ENCODE measurements at places on chromosomes 11 and 22. TPM values are rescaled to one million over a fixed set of nuclear protein-coding genes. Genes with fewer than 3 reads are reported as not detected.
A peak's percentile ranks its signal among the peaks of the same experiment; 100 is the strongest.

DNA sequence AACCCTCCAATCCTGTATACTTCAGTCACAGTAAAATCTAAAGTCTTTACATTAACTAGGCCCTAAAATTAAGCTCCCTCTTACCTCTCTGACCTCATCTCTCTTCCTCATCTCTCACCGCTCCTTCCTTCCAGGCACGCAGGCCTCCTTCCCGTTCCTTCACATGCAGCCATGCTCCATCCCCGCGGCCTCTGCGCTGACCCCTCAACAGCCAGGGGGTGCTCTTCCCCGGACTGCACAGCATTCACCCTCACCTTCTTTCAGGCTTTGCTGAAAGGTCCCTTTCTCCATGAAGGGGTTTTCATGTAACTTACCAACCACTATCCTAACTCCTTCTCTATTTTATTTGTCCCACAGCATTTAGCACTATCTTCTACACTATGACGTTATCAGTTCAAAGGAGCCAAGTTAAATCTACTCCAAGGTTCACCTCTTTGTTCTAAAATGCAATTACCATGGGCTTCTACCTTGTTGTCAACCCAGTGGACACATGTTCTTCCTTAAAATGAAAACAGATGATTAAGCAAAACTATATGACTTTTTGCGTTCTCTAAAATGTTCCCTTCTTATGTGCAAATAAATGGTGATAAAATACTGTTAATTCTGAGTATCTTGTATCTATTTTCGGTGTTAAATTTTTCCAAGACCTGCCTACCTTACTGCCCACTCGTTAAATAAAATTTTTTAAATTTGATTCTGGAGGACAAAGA is 57.8 kb upstream of the APOA1 start:
- no peak for DNase-seq

DNA sequence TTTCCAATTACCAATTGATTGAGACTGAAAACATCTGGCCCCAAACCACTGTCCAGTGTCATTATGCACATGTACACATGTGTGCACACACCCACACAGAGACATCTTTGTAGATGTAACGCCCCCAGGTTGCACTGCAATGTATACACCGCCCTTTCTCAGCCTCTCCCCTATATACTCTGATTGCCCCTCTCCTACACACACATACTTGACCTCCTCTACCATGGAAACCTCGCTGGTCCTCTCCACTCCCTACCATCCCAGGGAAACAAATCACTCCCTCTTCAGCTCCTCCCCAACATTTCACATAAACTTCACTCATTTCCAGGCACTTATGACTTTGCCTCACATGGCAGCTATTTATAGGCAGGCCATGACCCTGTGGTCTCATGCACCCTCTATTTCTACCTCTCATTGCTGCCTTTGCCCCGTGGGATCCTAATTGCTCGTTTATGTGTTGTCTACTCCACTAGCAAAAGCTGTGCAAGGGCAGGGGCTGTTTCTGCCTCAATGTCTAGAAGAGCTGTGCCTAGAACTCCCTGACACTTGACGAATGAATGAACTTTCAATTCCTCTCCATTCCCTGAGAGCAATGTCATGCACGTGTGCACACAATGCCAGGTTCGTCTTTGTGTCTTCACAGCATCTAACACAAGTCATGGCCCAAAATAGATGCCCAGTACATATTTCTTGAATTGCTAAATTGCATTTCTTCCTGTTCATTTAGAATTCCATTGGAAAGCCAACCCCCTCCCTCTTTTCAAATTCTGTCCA is 10.0 kb upstream of the TMA7B start:
- no peak for DNase-seq

- DNase-seq = no peak
Observed at GRCh38 chr11:59218893-59219292, 6.2 kb upstream of the MPEG1 start.

GRCh38 chr11:85052636-85053035 is 574.5 kb downstream of the DLG2 start:
- DNase-seq = no peak

DNA sequence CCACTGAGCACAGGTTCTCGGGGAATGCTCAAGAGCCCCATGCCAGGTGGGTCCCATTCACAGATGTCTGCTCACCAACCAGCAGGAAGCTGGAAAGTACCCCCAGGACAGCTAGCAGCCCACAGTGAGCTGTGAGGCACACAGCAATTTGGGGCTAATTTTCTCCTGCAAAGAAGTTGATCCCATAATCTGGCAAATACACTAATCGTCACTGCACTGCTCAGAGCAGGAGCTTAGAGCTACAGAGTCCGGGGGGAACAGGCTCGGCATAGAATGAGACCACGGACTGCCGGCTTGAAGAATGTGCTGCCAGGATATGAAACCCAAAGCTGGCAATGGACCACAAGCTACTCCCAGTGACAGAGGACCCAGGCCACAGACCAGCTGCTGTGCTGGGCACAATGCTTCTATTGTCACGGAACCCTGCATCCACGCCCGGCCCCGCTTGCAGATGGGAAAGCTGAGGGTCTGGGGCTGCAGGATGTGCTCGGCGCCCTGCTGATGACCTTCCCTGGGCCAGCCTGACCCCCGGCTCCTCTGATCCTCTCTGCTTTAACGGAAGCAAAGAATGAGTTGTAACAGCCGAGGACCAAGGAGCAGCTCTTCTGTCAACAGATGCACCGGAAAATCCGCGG is 239.7 kb downstream of the CTTN start:
- no peak for DNase-seq

GRCh38 chr11:80916173-80916798 is 1475.5 kb upstream of the TENM4 start:
- no peak for DNase-seq

DNA sequence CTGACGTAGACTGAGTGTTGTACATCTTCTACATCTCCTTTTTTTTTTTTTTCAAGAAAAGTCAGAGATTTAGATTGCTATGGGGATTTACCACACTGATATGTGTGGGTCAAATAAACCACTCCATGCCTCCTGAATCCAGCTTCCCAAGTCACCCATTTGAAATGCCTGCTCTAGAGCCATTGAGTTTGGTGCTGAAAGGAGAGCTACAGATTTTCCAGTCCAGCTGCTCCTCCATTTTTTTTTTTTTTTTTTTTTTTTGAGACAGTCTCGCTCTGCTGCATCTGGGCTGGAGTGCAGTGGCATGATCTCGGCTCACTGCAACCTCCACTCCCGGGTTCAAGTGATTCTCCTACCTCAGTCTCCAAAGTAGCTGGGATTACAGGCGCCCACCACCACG is 115.2 kb upstream of the TIMP3 start:
- no peak for DNase-seq

- DNase-seq = no peak
Observed at GRCh38 chr11:86715611-86716010, 43.2 kb upstream of the ME3 start.

GRCh38 chr11:72606748-72607468 is 67.3 kb downstream of the PDE2A start:
- no peak for DNase-seq

DNA sequence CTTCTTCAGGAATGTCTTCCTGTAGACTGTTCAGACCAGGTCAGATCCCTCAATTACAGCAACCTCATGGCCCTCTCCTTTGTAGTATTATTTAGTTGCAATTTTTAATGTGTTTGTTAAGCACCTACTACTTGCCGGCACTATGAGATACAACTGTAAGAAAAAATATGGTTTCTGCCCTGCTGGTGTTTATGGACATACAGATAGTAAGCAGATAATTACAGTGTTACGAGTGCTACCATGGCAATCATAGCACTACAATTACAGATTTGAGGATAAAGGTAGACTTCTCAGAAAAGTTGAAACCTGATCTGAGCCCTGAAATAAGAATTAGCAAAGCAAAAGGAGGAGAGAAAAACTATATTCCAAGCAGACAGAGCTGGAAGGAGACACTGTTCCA is 2.8 kb downstream of the LRRC51 start:
- DNase-seq = no peak

DNA sequence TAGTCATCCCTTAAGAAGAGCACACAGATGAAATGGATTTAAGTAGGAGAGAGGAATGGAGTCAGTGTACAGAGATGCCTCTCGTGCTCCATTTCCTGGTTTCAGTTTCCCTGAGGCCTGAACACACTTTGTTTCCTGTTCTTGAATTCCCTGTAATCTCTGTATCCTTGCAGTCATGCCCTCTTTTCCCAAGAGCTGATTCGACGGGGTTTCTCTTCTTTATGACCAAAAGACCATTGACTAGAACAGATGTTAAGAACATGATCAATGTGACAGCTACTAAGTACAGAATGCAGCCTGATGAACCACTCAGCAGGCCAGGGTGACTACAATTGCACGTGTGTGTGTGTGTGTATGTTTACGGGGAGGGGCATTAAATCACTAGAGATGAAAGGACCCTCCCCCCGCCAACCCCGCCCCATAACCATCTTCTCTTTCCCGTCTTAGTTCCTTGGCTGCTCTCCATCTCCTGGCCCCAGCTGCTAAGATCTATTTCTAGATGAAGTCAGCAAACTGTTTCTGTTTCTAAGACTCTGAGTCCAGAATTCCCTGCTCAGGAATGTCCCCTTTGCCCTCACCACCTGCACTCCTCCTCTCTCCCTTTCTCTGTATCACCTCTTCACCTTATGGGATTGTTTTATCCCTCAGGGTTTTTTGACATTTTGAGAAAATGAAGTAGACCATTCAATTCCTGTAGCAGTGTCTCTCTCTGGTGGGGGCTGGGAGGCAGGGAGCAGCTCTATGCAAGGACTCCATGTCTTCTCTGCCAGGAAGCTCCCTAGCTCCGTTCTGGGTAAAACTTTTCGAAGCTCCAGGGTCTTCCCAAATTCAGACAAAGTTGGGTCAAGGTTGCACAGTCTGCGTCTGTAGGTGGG is 26.0 kb downstream of the SLC22A6 start:
- DNase-seq = peak; percentile 52

DNA sequence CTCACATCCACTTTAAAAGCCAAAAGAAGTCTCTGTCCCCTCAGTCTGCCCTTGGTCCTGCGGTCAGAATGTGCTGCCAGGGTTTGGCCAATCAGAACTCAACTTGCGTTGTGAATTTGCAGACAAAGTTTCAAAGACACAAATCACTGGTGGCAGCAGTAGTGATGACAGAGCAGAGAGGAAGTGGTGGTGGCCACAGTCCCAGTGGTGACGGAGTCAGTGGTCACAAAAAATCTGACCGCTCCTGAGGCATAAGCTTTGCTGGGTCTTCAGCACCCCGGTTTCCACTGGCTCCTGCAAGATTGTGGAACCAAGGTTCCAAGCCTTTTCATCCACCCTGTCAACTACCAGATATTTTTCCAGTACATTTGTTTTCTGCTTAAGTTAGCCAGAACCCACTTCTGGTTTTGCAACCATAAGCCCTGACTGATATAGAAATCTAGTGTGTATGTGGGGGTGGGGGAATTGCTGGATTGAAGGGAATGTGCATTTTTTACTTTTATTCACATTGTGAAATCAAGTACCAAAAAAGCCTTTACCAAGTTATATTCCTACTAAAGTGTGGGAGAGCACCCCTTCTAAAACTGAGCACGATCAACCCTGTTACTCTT is 112.3 kb downstream of the TMPRSS5 start:
- no peak for DNase-seq

DNA sequence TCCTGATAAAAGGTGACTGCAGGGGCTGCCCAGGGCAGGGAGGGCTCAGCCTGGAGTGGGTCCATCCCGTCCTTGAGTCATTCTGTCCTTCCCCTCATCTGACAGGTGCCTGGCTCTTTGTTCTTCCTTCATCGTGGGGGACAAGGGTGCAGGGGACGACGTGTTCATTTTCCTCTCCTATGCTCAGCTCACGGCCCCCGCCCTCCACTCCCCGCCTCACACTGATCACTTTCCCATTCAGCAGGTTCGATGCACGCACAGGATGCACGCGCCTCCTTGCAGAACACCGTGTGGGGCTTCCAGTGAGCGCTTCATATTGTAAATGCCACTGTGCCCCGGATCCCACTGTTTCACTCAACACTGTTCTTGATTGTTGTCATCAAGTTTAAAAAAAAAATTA is 32.7 kb upstream of the SHANK2 start:
- DNase-seq = no peak

DNA sequence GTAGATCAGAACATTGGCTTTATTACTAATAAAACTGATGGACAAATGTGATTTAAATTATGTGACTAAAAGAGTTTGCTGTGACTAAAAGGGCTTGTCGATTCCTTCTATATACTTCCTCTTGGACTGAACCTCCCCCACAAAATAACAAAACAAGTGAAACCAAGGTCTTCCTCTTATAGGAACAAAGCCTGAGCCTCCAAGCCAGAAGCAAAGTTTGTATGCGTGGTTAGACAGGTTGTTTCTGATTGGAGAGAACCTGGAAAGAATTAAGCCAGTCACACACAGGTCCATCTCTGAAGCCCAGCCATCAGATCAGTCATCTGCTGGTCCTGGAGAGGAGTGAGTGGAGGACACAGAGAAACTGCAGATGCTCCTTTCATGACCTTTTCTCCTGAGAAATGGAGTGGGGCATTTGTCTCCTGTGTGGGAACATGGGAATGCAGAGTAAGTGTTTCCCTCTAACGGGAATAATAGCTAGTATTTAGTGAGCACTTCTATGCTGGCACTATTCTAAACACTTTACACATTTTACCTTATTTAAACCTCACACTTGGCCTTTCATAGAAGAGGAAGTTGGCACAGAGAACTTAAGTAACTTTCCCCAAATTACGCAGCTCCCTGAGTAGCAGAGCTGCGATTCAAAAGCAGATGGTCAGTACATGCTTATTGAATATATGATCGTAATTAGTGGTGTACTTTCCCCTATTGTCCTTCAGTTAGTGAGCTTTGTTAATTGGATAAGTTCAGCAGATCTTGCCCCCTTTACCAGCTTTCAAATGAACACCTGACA is 77.1 kb downstream of the UVRAG start:
- no peak for DNase-seq

- DNase-seq = no peak
Observed at GRCh38 chr11:69401715-69402114, 79.7 kb upstream of the LINC01488 start.

DNA sequence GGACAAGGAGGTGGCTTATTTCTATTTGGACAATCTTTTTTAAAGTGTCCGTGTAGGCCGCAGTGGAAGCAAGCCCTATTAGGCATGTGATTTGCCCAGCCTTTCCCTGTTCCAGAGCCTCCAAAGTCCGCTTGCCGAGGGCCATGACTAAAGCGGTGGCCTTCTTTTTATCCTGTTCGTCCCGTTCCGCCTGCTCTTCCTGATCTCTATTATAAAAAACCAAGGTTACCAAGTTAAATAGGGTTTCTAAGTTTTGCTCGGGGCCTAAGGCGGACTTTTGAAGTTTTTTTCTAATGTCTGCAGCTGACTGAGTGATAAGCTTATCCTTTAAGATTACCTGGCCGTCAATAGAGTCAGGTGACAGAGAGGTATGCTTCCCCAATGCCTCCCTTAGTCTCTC is 21.6 kb upstream of the MUC15 start:
- DNase-seq = no peak

GRCh38 chr22:43094085-43094484 is 4.9 kb upstream of the TTLL1 start:
- DNase-seq = no peak

GRCh38 chr22:49289822-49290679 is 537.6 kb downstream of the BRD1 start:
- DNase-seq = no peak

The DGCR6 gene
- 8.7 TPM for polyA plus RNA-seq

The PRR33 gene
- polyA plus RNA-seq = 0.05 TPM

The TMPRSS6 gene
- polyA plus RNA-seq = 0.44 TPM

The OTOG gene
- 0.14 TPM for polyA plus RNA-seq

The DDTL gene
- polyA plus RNA-seq = 7.1 TPM

The SERPING1 gene
- 183 TPM for polyA plus RNA-seq

The MED17 gene
- polyA plus RNA-seq = 43.2 TPM

The KDM4E gene
- 0.23 TPM for polyA plus RNA-seq

The SMTNL1 gene
- polyA plus RNA-seq = 0.59 TPM

The NCF4 gene
- polyA plus RNA-seq = 2.7 TPM

The IL10RA gene
- polyA plus RNA-seq = 4.1 TPM

The TCN1 gene
- 0.28 TPM for polyA plus RNA-seq

The CNGA4 gene
- polyA plus RNA-seq = 1.2 TPM

Measured in right lung (tissue), 10 donors.